ENCODE measurements at places on chromosomes 3 and 15.

DNA sequence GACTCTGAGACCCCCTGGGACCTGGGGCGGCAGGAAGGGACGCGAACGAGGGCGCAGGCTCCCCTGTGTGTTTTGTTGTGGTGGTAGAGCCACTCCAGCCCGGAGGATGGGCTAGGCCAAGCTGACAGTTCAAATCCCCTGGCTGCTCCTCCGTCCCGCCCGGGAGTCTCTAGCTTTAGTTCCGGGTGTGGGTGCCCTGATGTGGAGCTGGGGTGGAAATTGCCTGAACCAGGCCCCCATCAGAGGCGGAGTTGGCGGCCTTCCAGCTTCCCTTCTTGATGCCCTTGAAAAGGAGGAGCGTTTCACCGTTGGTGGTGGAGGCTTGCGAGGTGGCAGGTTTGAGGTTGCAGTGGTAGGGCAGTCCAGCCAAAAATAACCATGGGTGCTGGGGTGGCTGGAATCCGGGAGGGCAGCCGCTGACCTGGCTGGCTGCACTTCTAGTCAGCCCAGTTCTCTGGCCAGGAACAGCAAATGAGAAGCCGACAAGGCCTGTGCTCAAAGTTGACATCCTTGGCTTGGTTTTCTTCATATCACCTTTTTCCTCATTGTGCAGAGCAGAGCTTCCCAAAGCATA, 817 bp downstream of the CLK3 start:
- no peak for DNase-seq

DNA sequence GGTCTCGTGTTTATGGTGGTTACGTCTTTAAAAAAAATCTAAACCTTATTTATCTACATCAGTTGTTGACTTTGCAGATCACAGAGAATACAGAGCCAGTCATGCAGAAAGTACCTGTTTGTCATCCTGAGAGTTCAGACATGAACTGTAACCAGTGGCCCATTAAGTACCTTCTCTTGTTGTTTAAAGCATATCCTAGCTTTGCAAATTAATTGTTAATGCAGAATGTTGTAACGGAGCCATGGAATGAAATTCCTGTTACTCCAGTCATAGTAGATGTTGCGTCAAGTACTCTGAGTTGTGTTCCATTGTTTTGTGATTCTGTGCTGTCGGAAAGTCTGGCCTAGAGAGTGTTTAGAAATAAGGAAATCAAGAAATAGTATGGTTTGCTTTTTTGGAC, 205.2 kb downstream of the RBMS3 start:
- DNase-seq: peak; percentile 71

- no peak for DNase-seq
Measured at GRCh38 chr3:102741105-102741504, 306.3 kb downstream of the ZPLD1 start.

DNA sequence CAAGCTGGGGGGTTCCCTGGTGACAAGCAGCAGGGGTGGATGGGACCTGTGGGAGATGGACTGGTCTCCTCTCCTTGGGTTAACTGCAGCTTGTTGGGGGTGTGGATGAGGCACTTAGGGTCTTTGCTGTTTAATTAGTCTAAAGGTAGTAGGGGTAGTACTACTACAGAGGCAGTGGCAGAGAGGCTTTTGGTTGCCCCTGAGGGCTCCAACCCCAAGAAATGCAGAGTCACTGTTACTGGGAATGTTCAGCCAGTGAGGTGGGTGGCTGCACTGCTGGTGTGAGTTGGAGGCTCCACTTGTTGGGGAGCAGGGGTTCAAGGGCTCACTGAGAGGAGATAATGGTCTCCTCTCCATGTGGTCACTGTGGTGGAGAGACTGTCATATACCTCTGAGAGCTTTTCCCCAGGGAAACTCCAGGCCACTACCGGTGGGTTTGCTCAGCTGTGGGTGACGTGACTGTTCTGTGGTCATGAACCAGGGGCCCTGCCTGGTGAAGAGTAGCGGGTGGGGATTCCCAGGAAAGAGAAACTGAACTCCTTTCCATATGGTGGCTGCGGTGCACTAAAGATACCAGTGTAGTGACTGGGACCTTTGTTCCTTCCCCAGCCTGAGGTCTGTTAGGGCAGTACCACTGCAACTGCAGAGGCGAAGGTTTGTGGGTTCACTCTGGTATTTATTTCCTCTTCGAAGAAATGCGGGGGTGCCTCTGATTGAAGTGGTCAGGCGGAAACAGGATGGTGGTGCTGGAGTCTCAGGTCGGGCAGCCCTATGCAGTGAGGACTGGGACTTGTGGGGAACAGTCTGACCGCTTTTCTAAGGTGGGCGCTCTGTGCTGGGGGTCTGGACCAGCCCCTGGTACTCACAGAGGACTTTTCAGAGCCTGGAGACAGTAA, 68.9 kb upstream of the TNFSF10 start:
- DNase-seq: no peak

DNA sequence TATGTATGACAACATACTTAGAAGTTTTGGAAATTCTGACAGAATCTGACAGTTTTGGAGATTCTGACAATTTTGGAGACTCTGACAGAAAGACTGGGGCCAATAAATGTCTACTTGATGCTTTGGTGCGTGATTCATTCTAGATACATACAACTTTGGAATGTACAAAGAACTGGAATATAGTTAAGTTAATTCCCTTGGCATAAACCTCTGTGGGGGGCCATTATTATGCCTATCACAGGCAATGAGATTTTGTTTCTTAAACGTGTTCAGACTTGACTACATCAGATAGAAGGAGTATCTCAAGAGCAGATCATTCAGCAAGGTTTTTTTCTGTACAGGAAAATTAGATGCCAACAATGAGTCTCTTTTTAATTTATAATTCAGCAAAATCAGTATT, 617.6 kb upstream of the ZNF717 start:
- DNase-seq: no peak

DNA sequence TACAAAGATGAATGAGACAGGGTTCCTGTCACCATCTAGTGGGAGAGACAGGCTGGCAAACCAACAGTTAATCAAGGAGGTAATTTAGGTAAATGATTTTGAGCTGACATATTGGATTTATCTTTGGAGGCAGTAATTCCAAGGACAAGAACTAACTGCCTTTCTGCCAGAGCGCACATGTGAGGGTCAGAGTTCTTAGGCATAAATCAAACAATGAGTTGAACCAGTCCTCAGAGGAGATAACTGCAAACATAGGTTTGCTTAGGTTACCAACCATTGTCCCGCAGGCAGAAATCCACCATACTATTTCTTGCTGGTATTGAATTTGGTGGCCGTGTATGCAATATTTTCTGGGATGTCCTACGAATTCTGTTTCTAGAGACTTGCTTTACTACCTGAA, 14.2 kb upstream of the PPP1R2 start:
- DNase-seq: no peak

DNA sequence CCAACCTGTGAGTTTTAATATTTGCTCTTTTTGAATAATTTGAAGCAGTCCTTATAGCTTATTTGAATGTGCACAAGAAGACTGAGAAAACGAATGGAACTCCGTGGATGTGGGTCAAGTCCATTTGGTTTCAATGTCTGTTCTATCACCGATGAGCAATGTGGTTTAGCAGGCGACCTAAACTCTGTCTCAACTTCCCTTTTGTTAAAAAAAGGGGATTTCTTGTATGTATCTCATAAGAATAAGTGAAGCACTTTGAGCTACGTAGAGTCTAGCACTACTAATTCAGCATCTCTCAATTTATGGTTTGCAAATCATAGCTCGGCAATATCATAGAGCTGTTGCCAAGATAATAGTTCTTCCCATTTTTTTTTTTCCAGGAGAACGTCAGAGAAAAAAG, 4.6 kb upstream of the SKIL start:
- DNase-seq: no peak

- DNase-seq: no peak
Measured at GRCh38 chr3:187987924-187988323, 166.0 kb upstream of the LPP start.

DNA sequence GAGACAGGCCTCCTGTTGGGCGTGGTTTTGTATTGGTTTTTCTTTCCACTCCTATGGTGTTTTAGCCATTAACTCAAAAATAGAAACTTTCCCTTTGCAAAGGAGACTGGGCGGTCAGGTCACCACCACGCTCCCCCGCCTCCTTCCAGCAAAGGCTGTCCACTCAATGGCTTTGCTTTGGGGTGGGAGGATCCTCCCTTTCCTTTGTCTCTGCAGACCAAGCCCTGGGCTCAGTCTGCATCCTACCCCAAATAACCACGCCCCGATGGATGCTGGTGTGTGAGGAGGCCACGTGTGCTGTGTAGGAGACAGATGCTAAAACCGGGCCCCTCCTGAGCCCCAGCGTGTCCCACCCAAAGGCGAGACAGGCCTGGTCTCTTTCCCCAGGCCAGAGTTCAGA, 68.5 kb downstream of the GRIP2 start:
- no peak for DNase-seq

DNA sequence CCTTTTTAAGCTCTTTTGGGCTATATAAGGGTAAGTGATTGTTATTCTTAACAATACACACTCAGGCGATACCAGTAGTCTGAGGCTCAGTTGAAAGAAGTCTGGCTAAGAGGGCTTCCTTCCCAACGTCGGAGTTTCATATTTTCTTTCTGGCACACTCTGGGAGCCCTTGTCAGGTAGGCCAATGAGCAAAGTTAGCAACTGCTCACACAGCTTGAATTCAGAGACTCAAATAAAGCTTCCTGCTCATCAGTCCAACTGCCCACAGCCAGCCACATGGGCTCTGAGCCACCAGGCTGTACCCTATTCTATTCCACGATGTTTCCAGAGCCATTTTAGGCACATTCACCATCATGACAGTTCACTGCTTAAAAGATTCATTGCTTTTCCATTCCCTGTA, 155.1 kb upstream of the TBL1XR1 start:
- no peak for DNase-seq

DNA sequence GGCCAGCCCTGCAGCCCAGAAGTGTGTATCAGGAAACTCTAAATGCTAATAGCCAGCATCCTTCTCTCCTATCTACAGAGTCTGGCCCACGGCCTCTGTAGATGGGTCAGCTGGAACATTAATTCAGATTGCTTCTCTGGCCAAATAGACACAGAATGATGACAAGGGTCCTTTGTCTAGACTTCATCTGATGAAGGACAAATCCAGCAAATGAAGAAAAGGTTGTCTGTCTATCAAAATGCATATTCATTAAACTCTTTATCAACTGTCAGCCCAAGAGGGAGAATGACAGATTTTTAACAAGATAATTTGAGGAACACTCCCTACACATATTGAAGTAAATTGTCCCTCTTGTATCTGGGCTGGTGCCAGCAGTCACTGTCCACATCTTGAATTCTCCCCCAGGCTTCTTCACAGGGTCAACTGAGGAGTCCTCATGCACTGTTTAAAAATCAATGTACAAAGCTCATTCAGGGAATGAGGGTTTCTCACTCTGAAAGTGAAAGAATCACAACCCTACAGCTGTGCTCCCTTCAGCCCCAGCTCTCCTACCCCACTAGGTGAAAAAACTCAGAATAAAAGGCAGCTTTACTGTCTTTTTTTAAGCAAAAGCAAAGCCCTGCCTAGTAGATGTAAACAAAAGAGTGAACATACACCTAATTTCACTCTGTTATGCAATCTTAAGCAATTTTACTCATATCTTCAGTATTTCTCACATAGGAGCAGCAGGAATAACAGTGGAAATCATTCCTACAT, 507.7 kb downstream of the IGSF11 start:
- DNase-seq: no peak

GRCh38 chr15:101135532-101136166, 116.2 kb downstream of the CHSY1 start:
- DNase-seq: no peak

DNA sequence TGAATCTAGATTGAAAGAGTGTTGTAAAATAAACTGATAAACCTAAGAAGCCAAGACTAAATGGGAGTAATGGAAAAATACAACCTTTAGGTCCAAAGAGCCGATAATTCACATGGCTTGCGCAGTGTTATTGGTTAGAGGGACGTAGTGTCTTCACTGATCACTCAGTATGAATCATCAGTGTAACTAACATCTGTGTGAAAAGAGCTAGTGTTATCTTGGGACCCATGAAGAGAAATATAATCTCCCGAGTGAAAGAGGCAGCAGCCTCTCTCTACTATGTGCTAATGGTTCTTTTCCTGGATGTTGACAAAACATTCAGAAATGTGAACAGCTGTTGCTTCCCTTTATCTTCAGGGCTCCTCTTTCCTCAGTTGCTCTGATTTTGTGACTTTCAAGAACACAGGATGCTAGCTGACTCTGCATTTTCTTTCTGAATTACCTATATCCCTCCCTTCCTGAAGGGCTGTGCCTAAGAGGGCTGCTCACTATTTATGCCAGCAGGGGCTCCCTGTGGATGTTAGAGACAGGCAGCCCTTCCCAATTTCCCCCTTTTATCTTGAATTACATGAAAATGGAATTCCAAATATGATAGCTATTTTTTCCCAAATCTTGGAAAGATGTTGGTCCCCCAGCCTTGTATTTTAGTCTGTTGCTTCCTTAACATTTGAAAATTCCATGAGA, 128.8 kb downstream of the GRM7 start:
- DNase-seq: no peak

DNA sequence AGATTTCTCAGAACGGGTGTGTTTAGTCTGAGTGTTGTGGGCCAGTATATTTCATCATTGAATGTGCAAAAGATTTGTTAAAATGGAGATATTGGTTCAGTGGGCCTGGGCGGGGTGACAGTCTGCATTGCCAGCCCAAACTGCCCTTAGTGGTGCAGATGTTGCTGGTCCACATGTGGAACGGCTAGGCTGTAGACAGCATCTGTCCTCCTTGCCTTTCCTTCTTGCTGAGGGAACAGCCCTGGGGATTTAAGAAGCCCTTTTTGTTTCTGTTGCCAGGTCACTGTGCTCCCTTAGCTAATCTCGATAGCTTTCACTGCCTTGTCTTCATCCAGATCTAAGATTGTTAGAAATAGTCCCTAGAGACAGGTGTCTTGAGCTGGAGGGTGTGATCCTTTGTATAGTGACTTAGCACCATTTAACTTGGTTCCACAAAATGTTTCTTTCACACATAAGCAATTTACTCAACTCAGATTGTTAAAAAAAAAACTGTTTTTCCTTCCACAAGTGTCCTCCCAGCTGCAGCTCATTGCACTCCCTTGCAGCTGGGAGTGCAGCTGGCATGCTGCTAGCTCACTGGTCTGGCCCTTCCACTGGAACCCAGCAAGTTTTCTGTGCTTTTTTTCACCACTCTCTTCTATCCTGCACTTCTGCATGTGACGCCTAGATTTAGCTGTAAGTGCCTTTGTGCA, 37.5 kb downstream of the GAP43 start:
- no peak for DNase-seq

- DNase-seq: no peak
Measured at GRCh38 chr15:81026836-81027599, 26.3 kb downstream of the TLNRD1 start.

- no peak for DNase-seq
Measured at GRCh38 chr3:179175358-179175757, 27.2 kb downstream of the PIK3CA start.

- DNase-seq: no peak
Measured at GRCh38 chr3:101964861-101965260, 115.5 kb downstream of the NFKBIZ start.

- no peak for DNase-seq
Measured at GRCh38 chr15:48566668-48567067, 78.8 kb downstream of the FBN1 start.

DNA sequence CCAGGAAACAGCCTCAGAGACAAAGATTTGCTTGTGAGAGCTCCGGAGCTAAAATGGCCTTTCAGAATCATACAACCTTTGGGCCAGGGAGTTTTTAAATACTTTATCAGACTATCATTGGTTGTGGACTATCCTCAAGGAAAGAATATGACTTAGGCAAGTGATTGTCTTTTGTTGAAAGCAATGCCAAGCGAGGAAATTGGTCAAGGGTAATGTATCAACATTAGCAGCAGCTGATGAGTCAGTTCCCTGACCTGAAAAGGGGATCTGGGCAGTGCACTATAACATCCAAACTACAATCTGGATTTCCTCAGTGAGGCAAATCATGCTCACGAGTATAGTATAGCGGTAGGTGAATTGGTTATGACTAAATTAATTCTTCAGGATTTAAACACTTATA, 303.6 kb downstream of the LSAMP start:
- DNase-seq: no peak
